ENCODE measurements at places on chromosomes 2 and 18. TPM values are rescaled to one million over a fixed set of nuclear protein-coding genes. Genes with fewer than 3 reads are reported as not detected.

Gene CROCC2
- polyA plus RNA-seq = not detected

Gene RAPGEF4
- polyA plus RNA-seq = 5.2 TPM

Gene TTN
- polyA plus RNA-seq = 862 TPM

Gene DPP4
- 5.2 TPM for polyA plus RNA-seq

Gene MFF
- 86.3 TPM for polyA plus RNA-seq

Gene ABCG8
- 0.15 TPM for polyA plus RNA-seq

Gene PJVK
- polyA plus RNA-seq = 6.6 TPM

Gene C1QL2
- polyA plus RNA-seq = 0.03 TPM

Gene FEV
- not detected for polyA plus RNA-seq

Gene SGO2
- polyA plus RNA-seq = 0.90 TPM

Gene NR4A2
- polyA plus RNA-seq = 6.3 TPM

Gene ERCC3
- polyA plus RNA-seq = 15.8 TPM

Gene LYG1
- 4.6 TPM for polyA plus RNA-seq

Gene ASB18
- 3.5 TPM for polyA plus RNA-seq

Gene MAB21L4
- polyA plus RNA-seq = not detected

Gene HOXD8
- 0.35 TPM for polyA plus RNA-seq

Gene UGT1A1
- not detected for polyA plus RNA-seq

Gene GKN2
- not detected for polyA plus RNA-seq

Gene CCDC68
- 12.7 TPM for polyA plus RNA-seq

Gene PLCD4
- polyA plus RNA-seq = 0.59 TPM

Gene CDCA7
- polyA plus RNA-seq = 0.33 TPM

Gene ZNF397
- polyA plus RNA-seq = 7.6 TPM

Gene ACAA2
- 46.7 TPM for polyA plus RNA-seq

Gene ARHGEF33
- polyA plus RNA-seq = 0.09 TPM

Gene RTP5
- polyA plus RNA-seq = 0.15 TPM

Gene C2orf72
- polyA plus RNA-seq = not detected

Gene MAP2
- polyA plus RNA-seq = 3.6 TPM

Gene ORC4
- 13.5 TPM for polyA plus RNA-seq

Gene SIGLEC15
- 0.15 TPM for polyA plus RNA-seq

Gene CCDC121
- 2.1 TPM for polyA plus RNA-seq

Gene PDK1
- polyA plus RNA-seq = 4.2 TPM

Gene ACKR3
- 18.5 TPM for polyA plus RNA-seq

Gene COMMD1
- 82.1 TPM for polyA plus RNA-seq

Gene UCN
- 4.1 TPM for polyA plus RNA-seq

Gene ST8SIA5
- polyA plus RNA-seq = 2.6 TPM

Gene COL5A2
- polyA plus RNA-seq = 15.4 TPM

Gene SERPINB13
- polyA plus RNA-seq = 0.04 TPM

Gene RNF152
- 2.7 TPM for polyA plus RNA-seq

Gene GALNT14
- polyA plus RNA-seq = 0.65 TPM

Gene EN1
- not detected for polyA plus RNA-seq

Gene HADHA
- polyA plus RNA-seq = 143 TPM

Gene PLEKHM3
- 8.5 TPM for polyA plus RNA-seq

Gene KCNJ3
- 0.01 TPM for polyA plus RNA-seq

Gene UGT1A8
- not detected for polyA plus RNA-seq

Gene SPDYA
- 0.07 TPM for polyA plus RNA-seq

Gene DSEL
- polyA plus RNA-seq = 1.1 TPM

Gene ITPRIPL1
- 1.1 TPM for polyA plus RNA-seq

Gene OTOF
- polyA plus RNA-seq = 0.03 TPM

Gene FABP1
- 0.14 TPM for polyA plus RNA-seq
